Stimulated activated CD8-positive, alpha-beta memory T cell treated with anti-CD3 and anti-CD28 coated beads, Interleukin-2, amount 100 ng/mL, for 48 hours (primary cell): ENCODE measurements at places on chromosomes 3 and 15.

DNA sequence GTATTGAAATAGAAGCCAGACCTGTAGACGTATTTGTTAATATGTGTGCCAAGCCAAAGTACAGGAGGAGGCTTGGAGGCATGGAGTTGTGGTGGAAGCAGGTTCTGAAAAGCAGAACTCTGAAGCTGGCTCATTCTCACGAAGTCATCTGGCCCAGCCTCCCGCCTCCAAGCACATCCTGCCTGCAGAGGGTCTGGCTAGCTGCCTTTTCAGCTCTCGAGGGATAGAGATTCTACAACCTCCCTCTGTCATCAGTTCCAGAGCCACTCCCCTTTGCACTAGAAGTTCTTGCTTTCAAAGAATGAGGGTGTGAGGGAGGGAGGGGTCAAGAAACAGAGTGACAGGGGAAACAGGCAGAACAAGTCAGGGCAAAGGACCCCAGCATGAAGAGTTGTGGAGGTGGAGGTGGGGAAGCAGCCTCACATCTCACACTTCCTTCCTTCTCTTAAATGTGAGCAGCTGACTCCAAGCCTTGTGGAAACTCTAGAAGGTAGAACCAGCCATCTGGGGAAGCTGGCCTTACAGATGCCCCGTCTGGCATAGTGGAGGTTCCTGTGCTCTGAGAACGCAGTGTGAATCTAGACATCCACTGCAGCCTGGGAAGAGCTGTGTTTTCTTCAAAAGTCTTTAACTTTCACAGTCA lies 95.3 kb downstream of the SLC49A4 start:
- no peak for DNase-seq

GRCh38 chr15:83886321-83886720 lies 232.4 kb downstream of the ADAMTSL3 start:
- DNase-seq = no peak

GRCh38 chr3:94539937-94540336 lies 477.1 kb downstream of the NSUN3 start:
- no peak for DNase-seq

DNA sequence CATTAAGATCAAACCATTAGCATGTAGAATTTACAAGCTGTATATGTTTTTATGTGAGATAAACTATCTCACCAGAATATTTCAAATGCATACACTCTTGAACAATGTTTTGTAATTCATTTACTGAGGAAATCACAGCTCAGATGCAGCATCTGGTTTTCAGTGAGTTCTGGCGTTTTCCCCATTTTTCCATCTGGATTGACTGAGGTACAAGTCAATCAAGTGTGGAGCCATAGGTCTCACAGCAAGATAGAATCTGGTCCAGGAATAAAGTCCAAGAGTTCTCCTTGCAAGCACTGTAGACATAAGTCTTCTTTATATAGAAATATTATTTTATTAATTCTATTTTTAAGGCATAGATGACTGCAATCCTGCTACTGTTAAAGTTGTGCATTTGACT lies 219.3 kb downstream of the ZBBX start:
- no peak for DNase-seq

DNA sequence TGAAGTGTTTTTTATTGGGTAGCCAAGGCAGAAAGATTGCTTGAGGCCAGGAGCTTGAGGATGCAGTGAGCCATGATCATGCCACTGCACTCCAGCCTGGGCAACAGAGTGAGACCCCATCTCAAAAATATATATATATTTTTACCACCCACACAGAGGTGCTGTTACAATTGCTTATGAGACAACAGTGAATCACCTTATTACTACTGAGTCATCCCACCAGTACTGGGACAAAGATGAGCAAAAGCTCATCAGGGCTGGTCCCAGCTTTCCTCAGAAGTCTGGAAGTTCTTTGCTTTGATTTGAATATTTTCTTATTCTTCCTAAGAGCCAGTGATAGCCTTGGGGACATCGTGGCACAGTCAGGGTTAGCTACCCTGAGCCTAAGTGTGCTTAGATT lies 207.7 kb downstream of the SOX2 start:
- no peak for DNase-seq

GRCh38 chr15:82040862-82041261 lies 5.0 kb downstream of the MEX3B start:
- DNase-seq = no peak

DNA sequence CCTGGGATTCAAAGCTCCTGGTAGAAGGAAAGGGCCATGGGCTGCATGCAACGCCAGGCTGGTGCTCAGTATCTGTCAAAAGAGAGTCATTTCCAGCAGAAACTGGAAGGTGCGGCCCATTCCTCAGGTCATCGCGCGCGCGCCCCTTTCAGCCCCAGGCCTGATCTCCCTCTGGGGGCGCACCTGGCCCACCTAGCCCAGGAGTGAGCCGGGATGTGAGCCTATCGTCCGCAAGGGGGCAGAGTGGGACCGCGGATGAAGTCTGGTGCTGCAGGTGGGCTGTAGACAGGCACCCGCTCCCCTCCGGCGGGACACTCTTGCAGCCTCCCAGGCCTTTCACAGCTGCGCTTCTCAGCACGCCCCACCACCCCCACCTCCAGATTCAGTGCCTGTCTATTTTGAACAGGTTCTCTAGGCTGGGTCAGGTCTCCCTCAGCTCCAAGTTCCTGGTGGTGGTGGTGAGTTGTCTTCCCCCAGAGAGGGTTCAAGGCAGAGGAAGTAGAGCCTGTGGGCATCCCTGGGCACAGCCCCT lies 5.8 kb upstream of the RPL29 start:
- DNase-seq = peak; percentile 71

GRCh38 chr15:67520321-67521028 lies 456 bp upstream of the C15orf61 start:
- no peak for DNase-seq

DNA sequence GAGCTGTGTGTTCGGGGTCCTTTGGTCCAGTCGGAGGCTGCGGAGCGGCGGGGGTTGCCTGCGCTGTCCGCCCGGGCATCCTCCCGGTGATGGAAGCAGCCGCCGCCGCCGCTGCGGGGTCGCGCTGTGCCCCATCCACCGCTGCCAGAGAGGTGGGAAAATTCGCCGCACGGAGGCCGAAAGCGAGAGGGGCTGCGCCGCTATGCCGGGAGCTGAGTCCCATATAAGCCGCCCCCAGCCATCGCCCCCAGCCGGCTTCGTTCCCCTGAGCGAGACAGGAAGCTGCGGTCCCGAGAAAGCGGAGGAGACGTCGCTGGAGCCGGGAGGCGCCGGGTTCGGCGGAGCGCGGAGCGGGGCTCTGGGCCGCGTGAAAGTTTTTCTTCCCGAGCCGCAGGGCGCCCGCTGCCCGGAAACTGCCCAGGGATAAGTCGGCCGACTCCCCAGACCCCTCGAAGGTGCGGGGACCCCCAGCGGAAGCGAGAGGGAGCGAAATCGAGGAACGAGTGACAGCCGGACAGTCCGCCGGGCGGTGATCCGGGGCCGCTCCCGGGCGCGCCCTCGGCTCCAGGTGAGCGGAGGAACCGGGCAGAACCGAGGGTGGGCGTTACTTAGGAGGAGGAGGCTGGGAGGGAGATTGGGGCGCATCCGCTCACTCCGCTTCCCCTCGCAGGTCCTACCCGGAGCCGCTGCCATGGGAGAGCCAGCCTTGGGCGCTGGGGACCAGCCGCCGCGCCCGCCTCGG lies 574 bp downstream of the CHST2 start:
- no peak for DNase-seq

DNA sequence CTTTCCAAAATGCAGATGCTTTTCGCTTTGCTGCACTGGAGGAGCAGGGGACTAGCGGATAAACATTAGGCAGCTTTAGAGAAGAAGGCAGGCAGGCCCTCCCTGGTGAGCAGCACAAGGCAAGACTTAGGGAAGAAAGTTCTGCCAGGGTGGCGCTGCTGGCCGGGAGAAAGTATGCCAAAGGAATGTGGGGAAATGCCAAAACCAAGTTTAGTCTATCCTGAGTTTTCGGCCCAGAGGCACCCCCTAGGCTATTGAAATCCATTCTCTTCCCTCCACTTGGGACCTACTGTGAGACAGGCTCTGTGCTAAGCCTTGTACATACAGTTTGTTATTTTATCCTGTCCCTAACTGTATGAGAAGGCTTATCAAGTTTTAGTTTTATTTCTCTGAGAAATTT lies 9.2 kb downstream of the SHC4 start:
- DNase-seq = no peak

- no peak for DNase-seq
Measured at GRCh38 chr15:87740655-87741344, 515.7 kb downstream of the NTRK3 start.
